ENCODE measurements at places on chromosomes 16 and 17.

- no peak for DNase-seq
Observed at GRCh38 chr17:66889480-66890230, 54.7 kb downstream of the CACNG5 start.

DNA sequence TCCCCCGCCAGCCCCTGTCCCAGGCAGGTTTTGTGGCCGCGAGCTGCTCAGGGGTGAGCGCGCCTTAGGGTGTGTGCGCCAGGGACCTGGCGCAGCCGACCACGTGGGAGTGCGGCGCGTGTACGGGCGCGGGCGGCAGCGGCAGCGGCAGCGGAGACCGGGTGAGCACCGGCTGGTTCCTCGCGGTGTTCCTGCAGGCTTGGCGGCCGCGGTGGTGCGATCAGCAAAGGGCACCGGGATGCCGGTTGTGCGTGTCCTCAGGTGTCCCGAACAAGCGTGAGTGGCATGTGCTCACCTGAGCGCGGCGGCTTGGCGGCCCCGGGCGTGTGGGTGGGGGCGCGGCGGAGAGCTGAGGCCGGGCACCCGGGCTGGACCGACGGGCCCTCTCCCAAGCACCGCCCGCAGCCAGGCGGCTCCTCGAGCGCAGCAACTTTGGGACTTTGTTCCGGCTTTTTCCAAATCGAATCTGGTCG lies 381 bp upstream of the HSD11B2 start:
- DNase-seq = peak; percentile 35

DNA sequence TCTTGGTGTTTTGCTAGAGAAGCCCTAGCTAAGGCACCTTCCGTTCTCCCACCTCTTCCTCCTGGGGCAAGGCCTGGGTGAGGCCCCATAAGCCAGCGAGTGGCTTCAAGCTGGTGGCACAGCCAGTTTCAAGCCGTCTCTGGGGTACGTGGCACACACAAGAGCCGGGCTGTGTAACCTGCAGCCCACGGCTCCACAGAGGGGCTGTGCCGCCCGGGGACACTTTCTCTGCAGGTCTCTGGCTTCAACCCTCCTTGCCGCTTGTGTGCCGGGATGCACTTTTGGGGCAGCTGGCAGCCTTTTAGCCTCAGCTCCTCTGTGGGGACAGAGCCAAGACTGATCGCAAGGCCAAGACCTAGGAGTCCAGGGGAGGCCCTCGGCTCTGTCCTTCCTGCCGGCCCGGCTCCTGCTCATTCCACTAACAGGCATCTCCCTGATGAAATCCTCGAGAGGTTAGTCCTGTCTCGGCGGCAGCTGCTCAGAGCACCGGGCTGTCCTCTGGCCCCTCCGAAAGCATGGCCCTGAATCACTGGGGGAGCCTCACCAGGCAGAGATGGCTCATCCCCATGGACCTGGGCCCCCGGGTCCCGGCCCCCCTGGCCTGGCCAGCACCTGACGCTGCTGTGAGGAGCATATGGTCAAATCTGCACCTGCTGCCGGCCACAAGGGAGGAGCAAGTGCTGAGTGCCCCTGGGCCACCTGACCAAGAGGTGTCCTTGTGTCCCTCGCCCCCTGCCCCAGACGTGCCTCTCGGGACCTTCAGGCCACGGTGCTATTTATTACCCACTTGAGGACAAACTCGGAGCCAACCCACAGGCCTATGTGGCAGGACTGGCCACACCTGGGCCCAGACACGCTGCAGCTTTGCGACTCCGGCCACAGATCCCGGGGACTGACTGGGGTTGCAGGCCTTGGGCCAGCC lies 98.5 kb downstream of the METRNL start:
- no peak for DNase-seq

DNA sequence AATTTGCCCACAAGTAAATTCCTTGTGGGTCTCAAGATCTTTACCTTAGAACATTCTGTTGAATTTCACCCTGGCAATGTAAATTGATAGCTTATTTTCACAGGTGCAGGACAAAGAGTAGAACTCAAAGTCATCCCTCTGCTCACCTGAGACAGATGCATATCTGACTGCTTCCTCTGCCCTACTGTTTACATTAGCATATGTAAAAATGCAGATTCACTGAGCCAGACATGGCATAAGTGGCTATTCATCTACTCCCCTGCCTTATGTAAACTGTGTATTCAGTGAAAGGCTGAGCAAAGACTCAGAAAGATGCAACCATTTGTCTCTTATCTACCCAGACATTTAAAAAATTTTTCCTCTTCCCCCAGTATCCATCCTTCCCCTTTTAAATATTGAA lies 22.3 kb upstream of the MILR1 start:
- no peak for DNase-seq

- DNase-seq = no peak
Observed at GRCh38 chr16:76213860-76214259, 63.3 kb upstream of the CNTNAP4 start.

GRCh38 chr17:64097196-64097936 lies 32.6 kb downstream of the ERN1 start:
- DNase-seq = no peak

DNA sequence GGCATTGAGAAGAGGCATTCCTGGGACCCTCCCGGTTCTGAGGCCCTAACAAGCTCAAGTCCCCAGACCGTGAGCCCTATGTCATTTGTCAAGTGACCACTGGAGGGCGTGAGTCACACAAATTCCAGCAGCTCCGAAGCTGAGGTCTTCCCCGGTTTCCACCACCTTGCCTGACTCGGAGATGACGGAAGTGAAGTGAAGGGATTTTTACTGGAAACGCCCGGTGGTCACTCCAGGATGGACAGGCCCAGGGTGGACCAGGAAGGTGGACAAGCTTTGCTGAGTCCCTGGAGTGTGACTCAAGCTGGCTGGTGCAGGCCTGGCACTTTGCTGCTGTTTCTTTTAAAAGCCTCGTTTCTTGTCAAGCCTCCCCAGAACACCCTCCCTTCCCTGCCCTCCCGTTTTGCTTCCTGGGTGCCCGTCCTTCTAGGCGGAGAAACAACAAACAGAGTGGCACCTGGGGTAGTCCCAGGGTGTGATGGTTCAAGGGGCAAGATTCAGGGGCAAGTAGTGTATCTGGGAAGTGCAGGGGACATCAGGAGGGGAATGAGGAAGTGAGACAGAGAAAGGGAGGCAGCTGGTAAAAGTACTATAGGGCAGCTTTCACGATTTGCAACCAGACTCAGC lies 5.3 kb upstream of the NOS2 start:
- peak; percentile 63 for DNase-seq

DNA sequence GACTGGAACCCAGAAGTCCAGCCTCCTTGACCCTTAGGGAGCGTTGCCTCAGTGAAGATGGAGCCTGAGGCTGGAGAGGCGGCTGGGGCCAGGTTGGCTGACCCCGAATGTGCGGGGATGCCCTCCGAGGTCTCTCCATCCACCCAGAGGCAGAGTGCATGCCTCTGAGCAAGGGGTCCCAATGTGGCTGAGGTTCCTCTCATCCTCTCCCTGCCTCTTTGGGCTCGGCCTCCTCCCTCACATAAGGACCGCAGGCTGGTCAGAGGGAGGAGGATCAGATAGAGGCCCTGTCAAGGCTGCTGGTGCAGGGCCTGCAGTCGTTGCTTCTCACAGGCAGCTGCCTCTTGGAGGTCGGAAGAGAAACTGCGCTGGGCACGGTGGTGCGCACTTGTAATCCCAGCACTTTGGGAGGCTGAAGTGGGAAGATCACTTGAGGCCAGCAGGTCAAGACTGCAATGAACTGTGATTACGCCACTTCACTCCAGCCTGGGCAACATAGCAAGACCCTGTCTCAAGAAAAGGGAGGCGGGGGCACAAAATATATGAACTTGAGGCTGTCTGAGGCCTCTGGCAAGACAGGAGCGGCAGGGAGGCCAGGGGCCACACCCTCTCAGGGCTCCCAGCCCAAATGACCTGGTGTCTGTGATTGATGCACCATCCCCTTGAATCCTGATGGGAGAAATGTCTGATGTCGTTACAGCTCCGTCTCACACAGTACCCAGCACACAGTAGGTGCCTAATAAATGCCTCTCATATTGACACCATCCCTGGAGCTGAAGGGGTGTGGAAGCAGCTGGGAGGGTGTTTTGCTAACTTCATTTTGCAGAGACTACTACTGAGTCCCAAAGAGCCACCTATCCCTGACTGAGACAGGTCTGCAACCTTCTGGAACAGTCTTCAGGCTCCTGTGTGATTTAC lies 220.1 kb upstream of the GSE1 start:
- no peak for DNase-seq

- DNase-seq = no peak
Observed at GRCh38 chr17:69809331-69809730, 265.7 kb upstream of the KCNJ16 start.

GRCh38 chr16:89045181-89045815 lies 48.4 kb upstream of the ACSF3 start:
- DNase-seq = no peak

- no peak for DNase-seq
Observed at GRCh38 chr17:67434061-67434525, 57.0 kb downstream of the PITPNC1 start.

- DNase-seq = no peak
Observed at GRCh38 chr17:49316258-49316570, 45.8 kb downstream of the ZNF652 start.

GRCh38 chr16:55988013-55988412 lies 112.8 kb upstream of the CES5A start:
- DNase-seq = no peak

DNA sequence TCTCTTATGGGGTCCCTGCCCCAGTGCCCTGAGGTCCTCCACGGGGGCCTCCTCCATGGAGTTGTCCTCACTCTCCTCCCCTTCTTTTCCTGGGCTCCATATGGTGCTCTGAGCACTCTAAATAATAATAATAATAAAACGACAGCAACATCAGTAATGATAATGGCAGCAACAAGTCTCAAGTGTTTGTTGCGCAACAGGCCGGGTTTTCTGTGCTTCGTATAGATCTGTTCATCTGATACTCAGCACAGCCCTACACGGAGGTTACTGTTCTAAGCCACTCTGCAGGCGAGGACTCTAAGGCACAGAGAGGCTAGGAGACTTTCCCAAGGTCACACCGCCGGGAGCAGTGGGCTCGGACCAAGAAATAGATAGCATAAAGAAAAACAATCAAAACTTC lies 13.7 kb downstream of the CIBAR2 start:
- no peak for DNase-seq

Measured in NCI-H146 (cell line).